ENCODE measurements at places on chromosomes 12 and 14.

DNA sequence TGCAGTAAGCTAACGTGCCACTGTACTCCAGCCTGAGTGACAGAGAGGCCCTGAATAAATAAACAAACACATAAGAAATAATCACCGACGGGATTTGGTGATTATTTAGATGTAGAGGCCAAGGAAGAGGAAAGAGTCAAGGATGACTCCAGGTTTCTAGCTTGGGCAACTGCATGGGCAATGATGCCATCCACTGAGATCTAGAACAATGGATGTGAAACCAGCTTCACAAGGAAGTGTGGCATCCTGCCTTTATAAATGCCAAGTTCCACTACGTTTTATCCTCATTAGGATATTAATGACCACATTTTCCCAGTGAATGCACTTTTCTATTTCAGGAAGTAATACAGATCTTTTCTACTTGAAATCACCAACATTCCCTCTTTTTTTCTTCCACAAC lies 10.9 kb upstream of the PTGER2 start:
- DNase-seq: no peak

GRCh38 chr12:32893458-32893857 lies 3.1 kb downstream of the PKP2 start:
- no peak for DNase-seq

DNA sequence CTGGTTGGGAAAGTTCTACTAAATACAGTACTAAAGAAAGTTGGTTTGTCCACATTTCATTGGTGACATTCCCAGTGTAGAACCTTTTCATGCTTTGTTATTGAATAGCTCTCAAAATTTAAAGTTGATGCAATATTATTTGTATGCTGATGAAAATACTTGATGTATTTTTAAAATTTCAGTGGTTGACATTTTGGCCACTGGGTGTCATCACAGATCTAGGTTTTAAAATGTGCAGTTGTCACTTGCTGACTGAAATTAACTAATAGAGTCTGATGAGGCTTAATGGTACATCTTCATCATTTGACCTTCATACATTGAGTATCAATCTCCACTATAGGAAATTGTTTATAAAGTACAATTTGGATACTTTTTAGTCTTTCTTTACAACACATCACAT lies 37.1 kb downstream of the CMAS start:
- DNase-seq: peak; percentile 74

DNA sequence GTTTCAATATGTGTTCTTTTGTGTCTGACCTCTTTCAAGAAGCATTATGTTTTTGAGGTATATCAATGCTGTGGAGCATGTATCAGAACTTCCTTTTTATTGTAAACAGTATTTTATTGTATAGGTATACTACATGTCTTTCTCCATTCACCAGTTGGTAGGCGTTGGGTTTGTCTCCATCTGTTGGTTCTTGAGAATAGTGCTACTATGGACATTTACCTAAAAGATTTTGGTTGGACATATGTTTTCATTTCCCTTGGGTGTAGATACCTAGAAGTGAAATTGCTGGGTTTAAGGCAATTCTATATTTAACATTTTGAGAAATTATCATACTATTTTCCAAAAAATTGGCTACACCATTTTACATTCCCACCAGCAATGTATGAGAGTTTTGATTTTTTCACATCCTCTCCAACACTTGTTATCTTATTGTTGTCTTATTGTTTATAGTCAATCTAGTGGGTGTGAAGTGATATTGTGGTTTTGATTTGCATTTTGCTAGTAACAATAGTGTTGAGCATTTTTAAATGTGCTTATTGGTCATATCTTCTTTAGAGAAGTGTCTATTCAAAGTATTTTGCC lies 409.2 kb downstream of the IPO8 start:
- peak; percentile 22 for DNase-seq

GRCh38 chr12:105804591-105805265 lies 334.0 kb downstream of the NUAK1 start:
- no peak for DNase-seq

DNA sequence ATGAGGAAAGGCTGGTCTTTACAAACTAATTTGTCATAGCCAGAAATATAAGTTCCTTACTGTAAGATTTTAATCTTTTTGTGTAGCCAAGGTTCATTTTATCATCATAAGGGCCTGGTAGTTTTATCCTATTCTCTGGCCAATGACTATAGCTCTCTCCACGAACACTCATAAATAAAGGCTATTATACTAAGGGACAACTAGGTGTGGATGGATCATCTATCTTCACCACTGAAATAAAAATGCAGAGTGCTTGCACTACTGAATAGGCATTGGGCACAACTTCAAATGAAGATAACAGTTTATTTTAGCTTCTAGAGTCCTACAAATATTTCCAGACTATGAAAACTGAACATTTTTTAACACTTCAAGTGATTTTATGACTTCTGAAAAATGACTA lies 698.6 kb downstream of the NOVA1 start:
- no peak for DNase-seq

GRCh38 chr12:116577154-116577561 lies 18.0 kb downstream of the MAP1LC3B2 start:
- DNase-seq: no peak
